ENCODE measurements at places on chromosomes 2 and 18.

DNA sequence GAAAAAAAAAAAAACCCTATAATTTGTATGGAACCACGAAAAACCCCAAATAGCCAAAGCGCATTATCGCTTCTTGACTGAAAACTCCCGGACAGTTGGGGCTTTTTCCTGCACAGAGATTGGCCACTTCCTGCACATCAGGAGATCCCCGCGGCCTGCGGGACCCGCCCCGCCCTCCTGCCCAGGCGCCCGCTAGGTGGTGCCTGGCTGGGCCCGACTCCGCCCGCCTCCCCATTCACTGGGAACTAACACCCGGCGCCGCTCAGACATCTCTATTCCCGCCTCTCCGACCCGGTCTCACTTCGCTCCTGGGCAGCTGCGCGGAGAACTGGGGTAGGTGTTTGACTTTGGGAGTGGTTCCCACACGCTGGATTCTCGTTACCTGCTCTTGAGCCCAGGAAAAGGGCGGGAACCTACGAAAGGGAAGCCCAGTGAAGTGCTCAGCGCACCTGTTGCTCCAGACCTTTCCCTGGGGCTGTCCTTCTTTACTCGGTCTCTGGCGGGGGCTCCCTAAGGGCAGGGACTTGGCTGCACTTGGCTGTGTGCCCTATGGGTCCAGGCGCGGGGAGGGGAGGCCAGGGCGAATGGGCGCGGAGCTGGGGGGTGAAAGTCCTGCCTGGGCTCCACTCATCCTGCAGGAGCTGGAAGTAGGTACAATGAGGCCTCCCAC is at the start of gene HMSD:
Gene HMSD, plus strand, starts transcription at position 234 of the 670 bp plus-strand sequence. CDS start 4,155 bp downstream, outside the sequence.
- no peak for DNase-seq

DNA sequence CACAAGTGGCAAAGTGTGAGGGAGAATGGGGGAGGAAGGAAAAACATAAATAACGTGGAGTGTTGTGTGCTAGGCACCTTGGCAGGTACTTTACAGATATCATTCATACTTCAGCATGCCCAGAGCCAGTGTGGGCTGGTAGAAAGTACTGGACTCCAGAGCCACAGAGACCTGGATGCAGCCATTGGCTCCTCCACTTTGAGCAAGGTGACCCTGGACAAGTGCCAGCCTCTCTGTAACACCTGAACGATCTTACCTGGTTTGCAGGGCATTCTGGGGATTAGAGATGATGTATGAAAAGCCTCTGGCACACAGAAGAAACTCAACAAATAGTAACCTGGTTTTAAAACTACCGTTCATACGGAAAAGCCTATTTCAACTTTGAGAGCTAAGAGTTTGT is 6.3 kb downstream of the LOXHD1 start:
- DNase-seq = no peak

- DNase-seq = no peak
These were observed 42.5 kb upstream of the PPP1CB start for GRCh38 chr2:28709101-28709500.

GRCh38 chr2:149099298-149099697 is 60.8 kb downstream of the LYPD6B start:
- no peak for DNase-seq

- no peak for DNase-seq
These were observed 3.1 kb downstream of the NRXN1 start for GRCh38 chr2:51028829-51029228.

- no peak for DNase-seq
These were observed 90.6 kb upstream of the TAF1B start for GRCh38 chr2:9752441-9753275.

- no peak for DNase-seq
These were observed 43.1 kb downstream of the HPCAL1 start for GRCh38 chr2:10345813-10346212.

- no peak for DNase-seq
These were observed 3.9 kb upstream of the ID2 start for GRCh38 chr2:8677646-8678592.

DNA sequence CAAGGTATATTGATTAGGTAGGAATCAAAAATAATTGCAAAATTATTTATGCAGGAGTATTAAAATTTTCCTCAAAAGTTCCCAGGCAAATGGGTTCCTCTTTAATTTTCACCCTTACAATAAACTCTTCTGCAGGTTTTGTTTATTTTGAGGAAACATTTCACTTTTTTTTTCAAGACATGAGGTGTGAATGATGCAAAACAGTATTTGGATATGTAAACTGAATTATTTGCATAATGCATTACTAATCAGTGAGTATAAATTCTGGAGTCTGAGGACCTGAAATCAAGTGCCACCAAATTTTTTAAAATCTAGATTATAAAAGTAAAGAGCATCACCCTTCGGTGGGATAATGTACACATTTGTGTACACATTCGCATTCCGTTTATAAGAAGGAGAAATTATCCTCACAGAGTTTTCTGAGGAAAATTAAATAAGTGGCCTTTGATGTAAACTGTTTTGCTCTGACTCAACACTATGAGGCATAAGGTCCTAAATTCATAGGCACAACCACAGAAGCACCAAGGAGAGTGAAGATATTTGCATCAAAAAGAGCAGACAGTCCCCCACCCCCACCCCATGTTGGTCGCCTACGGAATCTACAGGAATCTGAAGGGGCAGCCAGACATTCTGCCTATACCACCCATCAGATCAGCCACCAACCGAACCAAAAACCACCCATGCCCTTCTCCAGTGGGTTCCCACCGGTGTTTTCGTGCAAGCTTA is 33.1 kb downstream of the BCL11A start:
- DNase-seq = no peak

DNA sequence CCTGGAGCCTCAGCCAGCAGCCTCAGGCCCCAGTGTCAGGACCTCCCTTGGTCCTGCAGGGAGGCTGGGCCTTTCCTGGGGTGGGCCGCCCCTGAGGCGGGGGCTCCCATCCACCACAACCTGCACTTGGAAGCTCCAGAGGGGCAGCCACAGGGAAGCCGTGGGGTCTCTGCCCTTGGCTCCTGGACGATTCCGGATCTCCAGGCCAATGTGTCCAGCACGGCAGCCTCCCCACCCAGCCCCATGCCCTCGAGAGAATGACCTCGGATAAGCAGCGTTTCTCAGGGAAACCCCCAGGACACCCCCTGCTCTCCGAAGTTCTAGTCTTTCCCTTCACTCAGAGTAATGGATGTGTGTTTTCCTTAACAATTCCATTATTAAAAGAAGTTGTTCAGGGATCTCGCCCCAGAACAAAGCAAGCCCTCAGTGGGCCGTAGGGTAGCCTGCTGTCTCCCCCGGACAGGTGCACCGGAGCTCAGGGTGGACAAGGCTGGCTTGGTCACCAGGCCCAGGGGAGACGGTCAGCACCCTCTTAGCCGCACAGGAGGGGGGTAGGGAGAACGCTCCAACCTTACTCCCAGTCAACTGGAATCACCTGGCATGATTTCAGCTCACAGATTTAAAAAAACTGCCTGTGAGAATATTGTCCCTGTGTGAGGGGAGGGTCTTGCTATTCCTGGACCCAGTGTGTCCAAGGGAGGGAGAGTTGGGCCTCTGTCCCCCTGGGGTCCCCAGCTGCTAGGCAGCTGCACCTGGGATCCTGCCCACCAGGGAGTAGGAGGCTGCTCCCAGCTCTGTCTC is 72.2 kb upstream of the OTOS start:
- no peak for DNase-seq

DNA sequence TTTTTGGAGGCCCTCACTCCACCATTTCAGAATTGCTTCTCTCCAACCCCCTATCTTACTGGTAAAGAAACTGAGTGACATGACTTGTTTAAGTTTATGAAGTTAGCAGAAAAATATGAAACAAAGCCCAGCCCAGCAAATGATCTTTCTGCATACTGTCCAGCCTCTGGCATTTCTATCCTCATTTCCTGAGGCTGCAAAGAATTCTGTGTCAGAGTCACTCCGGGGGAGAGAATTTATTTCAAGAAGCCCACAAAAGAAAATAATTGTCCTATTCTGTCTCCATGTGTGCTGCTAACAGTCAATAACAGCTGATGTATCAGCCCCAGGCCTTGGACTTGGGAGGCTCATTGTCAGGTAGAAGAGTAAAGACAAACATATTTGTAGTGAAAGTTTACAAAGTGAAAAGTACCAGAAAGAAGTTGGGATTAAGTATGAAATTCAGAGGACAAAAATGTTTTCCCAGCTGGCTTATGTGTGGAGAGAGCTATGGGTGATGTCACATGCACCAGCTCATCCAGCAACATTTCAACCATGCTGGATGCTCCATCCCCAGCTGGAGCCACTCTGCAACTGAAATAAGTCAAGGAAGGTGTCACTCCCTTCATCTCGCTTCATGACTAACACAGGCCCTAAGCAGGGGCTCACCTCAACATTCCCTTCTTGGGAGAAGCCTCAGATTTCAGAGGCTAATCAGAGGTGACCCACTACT is 42.3 kb downstream of the TRABD2A start:
- no peak for DNase-seq

DNA sequence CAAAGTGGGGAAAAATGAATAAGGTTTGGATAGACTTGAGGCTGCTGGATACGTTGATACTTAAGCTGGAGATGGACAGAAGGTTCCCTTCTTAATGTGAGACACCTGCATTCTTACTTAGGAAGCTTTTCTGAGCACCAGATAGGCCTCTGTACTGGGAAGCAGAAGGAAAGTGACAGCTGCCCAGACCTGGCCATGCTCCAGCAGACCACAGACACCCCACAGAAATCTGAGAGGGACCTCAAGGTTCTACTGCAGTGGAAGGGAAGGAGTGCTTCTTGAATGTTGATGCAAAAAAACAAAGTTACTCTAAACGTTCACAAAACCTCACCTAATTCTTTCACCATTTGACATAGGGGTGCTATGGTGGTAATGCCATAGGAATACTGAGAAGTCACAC is 642.1 kb upstream of the ID2 start:
- no peak for DNase-seq

GRCh38 chr2:6074089-6074643 is 382.0 kb downstream of the SOX11 start:
- no peak for DNase-seq

DNA sequence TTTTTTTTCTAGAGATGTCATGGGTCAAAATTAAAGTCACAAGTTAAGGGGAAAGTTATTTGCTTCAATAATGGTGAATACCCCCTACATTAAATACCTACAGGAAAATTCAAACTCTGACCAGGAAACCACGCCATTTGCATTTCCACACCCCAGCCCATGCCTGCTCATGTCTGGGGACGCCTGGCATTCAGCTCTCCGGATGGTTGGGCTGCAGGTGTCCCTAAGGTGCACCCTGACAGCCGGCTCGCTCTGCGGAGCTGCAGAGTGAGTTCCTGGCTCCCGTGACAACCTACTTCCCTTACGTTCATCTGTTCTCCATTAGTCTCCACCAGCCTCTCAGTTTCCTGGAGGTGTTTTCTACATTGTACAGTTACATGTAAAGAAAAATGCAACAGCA is 122.7 kb upstream of the RIOK3 start:
- DNase-seq = no peak

DNA sequence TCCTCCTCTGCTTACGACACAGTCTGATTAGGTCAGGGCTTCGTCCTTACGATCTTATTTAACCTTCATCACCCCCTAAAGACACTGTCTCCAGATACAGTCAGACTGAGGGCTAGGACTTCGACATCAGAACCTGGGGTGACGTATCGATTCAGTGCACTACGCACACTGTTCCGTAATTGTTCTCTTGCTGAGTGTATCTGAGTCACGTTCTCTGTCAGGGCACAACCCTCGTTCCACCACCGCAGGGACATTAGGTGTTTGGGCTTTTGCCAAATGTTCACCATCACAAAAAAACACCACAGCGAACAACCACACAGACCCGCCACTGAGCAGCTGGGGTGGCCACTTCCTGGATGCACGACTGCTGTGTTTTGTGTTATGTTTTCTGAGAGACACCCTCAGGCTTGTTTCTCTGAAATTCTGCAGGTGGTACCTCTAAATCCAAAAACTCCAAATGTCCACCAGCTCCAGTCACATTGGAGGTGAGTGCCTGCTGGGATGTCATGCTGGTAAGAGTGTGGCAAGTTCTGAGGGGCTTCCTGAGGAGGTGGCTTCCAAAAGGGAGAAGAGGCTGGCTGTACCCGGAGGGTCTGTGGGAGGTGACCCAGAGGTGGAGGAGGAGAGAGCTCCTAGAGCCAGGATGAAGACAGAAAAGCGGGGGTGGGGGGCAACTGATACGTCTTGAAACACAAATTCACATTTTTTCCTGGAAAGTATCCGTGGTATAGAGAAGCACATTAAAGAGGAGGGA is 66.6 kb downstream of the ADNP2 start:
- no peak for DNase-seq

DNA sequence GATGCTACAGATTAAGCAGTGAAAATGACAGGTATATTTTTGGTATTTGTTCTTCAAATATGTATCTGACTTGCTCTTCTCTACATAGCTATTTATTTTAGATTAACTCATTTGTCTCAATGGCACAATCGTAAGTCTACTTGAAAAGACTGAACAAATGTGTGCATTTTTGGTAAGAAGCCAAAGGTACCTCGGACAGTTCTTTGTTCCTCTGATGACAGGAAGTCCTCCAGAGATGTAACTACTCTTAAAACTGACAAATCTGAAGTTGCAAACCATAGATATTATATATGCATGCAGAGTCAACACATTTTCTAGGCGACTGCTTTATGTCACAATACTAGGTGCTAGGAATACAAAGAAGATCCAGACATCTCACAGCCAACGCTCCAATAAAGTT is 36.7 kb downstream of the NDUFAF7 start:
- DNase-seq = no peak

DNA sequence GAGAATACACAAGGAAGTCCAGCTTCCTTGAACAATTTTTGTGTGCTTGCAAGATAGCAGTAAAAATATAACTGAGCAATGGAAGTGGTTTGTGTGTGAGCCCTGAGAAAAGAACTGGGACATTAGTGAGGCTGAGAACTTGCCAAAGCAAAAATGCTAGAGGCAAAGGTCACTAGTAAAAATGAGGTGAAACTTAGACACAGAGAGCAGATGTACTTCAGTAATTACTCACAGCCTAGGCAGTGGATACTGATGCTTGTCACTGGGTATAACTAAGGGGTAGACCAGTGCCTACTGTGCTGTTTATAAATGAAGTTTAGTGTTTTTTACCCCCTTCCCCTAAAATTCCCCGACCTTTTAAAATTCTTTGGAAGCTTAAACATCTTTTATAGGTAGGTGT is 450.1 kb downstream of the LPIN1 start:
- no peak for DNase-seq

- DNase-seq = no peak
These were observed 20.5 kb downstream of the PUM2 start for GRCh38 chr2:20330192-20330591.

DNA sequence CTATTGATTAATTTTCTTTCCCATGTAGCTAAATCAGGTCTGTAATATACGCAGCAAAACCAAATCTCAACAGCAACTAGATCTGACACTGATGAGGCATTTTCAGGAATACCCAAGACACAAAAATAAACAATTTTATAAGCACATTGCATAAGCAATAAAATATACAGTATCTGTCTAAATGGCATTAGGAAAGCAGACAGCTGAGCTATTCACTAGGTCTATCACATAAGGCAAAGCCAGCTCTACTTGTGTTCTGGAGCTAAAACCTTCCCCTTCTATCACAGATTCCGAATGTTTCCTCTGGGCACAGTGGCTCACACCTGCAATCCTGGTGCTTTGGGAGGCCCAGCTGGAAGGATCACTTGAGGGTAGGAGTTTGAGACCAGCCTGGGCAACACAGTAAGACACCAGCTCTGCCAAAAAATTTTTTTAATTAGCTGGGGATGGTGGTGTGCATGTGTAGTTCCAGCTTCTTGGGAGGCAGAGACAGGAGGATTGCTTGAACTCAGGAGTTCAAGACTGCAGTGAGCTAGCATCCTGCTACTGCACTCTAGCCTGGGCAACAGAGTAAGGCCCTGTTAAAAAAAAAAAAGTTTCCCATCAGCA is 21.1 kb downstream of the PTPN2 start:
- no peak for DNase-seq

Data from nucleus accumbens (tissue), 56 donors.